Transverse colon (tissue), 4 donors: ENCODE measurements at places on chromosomes 5 and 9. TPM values are rescaled to one million over a fixed set of nuclear protein-coding genes. Genes with fewer than 3 reads are reported as not detected.

DNA sequence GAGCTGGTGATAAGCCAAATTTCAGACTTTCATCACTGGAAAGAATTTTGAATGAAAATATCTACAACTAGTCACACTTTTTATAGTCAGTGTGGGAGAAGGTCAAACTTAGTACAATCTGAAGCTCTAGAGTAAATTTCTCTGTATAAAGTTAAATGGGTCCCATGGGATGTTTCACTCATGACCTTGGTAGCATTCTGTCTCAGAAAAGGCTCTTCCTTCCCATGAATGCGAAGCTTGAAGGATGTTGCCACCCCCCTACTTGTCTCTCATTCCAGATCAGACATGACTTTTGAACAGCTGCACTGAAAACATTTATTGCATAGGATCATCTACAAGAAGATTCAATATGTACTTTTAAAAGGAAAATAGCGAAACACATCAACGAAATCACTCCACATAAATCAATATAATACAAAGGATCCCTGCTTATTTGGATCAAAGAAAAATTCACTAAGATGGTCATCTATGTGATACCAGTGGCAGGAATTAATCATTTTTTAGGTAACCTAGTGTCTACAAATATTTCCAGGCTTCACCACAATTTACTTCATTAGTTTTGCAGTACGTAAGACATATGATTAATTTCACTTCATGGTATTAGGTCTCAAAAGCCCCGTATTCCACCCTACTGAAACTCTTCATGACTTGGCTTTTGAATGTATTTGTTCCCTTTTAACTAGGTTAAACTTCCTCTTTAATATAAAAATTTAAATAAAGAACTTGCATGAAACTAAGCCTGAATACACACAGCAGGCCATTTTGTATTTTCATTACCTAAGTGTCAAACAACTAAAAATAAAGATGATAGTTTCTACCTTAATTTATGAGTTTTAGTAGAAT lies 4.4 kb downstream of the ST8SIA4 start:
- no peaks in the 10 kb centered on the region for H3K4me1 ChIP-seq
- H3K4me3 ChIP-seq = no peak overlapping the region
- peak overlapping the region; percentile 78 for H3K27ac ChIP-seq
- peaks cover 36% of the 10 kb centered on the region for H3K27me3 ChIP-seq

DNA sequence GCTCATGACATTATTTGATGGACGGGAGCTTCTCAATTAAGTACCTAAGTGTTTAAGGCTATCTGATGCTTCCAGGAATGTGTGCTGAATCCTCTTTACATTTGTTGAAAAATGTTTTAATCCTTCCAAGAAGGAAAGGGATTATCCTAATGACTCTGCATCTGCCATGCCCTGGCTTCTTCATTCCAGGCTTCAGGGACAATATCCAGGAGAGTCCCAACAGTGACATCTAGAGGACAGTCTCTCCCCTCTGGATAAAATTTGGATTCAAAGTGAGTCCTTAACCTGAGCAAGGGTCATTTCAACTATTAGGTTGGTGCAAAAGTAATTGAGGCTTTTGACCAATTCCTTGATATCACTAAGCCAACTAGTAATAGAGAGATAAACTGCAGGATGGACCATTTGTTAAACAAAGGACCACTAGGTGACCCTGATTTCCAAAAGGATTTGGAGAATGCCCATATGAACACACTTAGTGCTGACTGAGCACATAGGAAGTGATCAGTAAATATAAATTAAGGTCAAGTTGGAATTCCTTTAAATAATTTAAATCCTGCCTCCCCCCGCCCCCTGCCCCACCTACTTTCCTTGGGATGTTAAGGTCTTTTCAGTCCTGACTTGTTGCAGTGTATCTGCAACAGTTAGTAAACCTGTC lies 19.1 kb downstream of the TNFSF8 start:
- DNase-seq = no peak
- peaks cover 15% of the 10 kb centered on the region for H3K4me1 ChIP-seq
- H3K27ac ChIP-seq = no peak overlapping the region
- no peaks in the 10 kb centered on the region for H3K36me3 ChIP-seq

DNA sequence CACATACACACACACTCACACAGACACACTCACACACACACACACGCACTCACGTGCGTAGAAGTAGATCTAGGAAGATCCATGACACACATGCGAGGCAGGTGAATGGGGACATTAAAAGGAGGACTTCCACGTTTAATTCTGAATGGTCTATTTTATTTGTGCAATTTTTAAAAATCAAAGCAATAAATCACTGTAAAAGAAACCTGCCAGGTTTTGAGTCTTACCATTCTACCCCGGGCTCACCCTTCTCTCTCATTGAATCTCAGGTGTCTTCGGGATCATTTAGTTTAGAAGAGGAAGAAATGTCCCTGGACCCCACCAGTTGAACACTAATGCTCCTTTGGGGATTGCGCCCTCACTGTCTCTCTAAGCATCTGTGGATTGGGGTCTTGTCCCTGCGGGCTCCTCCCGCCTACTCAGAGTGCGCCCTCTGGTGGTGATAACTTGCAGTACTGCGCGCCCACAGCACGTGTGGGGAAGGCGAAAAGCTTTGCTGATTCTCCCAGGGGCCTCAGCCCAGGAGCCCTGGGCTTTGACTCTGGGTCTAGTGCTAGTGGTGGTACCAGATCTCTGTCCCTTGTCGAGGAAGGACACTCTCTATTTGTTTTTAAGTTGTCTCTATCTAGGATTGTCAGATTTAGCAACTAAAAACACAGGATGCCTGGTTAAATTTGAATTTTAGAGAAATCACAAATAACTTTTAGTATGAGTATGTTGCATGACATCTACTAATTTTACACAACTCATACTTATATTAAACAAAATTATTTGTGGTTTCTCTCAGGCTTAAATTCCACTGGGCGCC lies 34.8 kb downstream of the BOD1 start:
- DNase-seq = peak; percentile 19
- no peaks in the 10 kb centered on the region for H3K4me1 ChIP-seq
- no peaks in the 10 kb centered on the region for H3K27me3 ChIP-seq
- no peak overlapping the region for H3K27ac ChIP-seq

DNA sequence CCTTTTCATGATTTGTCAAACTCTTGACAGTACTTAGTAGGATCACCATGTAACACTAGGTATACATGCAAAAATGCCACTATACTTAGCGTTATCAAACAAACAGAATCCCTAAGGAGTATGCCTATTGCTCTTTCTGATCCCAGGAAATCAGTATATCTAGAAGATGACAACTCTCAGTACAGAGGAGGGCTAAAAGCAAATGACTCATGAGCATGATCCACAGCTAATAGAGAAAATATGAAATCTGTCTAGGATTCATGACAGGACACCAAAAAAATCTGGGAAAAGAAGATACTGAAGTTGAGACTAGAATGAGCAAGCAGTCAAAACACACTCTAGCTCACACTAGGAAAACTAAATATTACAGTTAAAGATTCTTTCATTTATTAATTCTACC lies 89.2 kb downstream of the RAPGEF6 start:
- no peak overlapping the region for H3K4me3 ChIP-seq
- no peaks in the 10 kb centered on the region for H3K36me3 ChIP-seq
- no peaks in the 10 kb centered on the region for H3K4me1 ChIP-seq
- no peak for DNase-seq
- H3K27ac ChIP-seq = no peak overlapping the region
- no peaks in the 10 kb centered on the region for H3K27me3 ChIP-seq

The IL9 gene
- total RNA-seq = not detected

The GABRG2 gene
- total RNA-seq = 0.48 TPM

The POMT1 gene
- total RNA-seq = 53.2 TPM

The THBS4 gene
- 5.3 TPM for total RNA-seq
